ENCODE measurements at places on chromosomes 1 and 21.
A peak's percentile ranks its signal among the peaks of the same experiment; 100 is the strongest.

DNA sequence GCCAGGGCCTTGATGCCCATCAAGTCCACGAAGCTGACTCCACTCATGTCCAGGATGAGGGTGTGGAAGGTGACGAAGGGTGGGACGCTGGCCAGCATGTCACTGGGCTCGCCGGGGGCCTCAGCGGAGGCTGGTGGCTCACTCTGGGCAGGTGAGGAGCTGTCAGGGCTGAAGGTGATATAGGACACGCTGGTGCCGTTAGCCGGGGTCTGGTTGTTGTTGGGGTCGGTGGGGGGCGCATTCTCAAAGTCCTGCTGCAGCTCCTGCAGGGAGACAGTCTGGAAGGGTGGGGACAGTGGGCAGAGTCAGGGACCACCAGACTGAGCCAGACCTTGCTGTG lies 21.7 kb downstream of the SLC26A9 start:
- DNase-seq, result no peak

DNA sequence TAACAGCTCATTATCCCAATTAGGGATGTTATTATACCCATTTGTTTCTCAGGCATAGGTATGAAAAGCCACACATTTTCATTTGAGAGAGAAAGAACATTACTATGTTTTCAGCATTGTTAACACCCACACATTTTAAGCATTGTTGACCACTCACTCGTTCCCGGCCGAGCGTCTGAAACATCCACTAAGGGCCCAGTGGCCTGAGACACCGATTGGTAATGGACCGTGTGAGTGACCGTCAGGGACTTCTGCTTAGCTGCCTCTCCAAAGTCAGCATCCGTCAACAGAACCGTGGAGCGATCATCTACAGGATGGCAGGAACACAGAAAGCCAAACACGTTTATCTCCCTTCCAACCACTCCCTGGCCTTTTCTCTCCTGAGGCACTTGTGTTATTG lies 184.6 kb downstream of the PCP4 start:
- no peak for DNase-seq

DNA sequence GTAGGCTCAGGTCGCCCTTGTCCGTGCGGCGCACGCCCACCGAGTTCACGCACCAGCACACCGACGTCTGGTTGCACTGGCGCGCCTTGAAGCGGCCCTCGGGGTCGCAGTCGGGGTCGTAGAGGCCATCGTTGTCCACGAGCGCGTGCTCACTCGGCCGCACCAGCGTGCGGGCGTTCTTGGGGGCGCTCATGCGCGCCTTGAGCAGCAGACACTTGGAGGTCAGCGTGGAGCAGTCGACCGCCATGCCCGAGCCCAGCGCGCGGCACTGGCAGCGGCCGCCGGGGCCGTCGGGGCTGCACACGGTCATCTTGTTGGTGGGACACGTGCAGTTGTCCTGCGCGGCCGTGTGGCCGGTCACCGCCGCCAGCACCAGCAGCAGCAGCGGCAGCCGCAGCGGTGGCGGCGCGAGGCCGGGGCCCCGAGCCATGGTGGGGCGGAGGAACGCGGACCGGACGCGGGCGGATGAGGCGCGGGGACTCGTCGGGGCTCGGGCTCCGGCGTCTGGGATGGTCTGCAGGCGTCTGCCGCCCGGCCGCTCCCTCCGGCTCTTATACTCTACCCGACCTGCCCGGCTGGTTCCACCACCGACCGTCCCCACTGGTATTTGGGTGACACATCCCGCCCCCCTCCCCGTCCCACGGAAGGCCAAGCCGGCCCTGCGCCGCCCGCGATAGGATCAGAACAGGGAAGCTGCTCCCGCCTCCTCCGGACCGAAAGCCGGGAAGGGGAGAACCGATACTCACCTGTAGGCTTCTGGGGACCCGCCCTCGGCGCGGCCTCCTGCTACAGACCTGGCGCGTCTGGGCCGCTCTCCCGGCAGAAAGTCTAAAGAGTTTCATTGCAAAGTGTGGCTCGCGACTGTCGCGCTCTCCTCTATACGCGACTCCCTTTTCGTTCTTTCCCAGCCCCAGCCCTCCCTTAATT lies at the start of gene TACSTD2:
TACSTD2 (minus strand) TSS at position 526 of the 927 bp plus-strand sequence; CDS start at position 430, 96 bp downstream.
- no peak for DNase-seq

DNA sequence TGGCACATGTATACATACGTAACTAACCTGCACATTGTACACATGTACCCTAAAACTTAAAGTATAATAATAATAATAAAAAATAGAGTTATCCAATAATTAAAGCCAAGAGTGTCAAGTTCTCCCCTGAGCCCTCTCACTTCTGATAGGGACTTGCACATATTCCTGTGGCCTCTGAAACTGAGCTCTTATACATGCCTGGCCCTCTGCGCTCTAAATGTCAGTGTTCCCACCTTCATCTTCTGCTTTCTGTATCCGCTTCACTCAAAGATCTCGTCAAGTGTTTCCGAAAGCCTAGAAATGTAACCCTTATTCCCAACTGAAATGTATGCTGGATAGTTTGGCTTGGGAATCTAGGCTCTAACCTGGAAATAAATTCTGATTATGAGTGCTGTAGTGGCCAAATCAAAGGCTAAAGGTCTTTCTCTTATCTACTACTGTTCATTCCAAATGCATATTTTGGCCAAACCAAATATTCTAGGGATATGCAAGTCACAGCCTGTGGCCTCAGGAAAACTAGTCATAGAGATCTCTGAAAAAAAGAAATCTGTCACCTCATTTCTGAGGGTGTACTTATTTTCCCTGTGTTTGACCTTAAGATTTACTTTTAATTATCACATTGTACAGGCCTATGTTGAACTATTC lies 99.5 kb upstream of the LYPLAL1 start:
- no peak for DNase-seq

GRCh38 chr1:44368471-44369151 lies 13.6 kb upstream of the ERI3 start:
- no peak for DNase-seq

GRCh38 chr1:103960710-103961109 lies 211.0 kb downstream of the AMY1C start:
- no peak for DNase-seq

- DNase-seq, result peak; percentile 55
Observed at GRCh38 chr21:27429710-27430341, 462.9 kb upstream of the ADAMTS5 start.

- no peak for DNase-seq
Observed at GRCh38 chr1:210587566-210587965, 258.9 kb downstream of the HHAT start.

DNA sequence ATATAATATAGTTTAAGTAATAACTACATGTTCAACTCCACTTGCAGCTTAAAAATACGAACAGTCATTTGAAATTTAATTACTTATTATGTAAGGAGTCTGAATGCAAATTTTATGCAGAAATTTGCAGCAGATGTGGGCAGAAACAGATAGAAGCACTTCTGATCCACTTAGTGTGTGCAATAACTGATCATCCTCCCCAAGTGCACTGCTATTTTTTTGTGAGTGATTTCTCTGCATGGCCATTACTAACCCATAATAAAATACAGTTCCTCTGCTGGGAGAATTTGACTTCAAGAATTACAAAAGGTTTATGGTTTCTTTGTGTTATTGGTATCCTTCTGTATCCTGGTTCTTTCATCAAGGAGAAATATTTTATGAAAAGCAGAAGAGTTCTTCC lies 611.5 kb upstream of the RGS18 start:
- DNase-seq, result no peak

GRCh38 chr1:202725526-202725925 lies 15.3 kb upstream of the SYT2 start:
- DNase-seq, result no peak

DNA sequence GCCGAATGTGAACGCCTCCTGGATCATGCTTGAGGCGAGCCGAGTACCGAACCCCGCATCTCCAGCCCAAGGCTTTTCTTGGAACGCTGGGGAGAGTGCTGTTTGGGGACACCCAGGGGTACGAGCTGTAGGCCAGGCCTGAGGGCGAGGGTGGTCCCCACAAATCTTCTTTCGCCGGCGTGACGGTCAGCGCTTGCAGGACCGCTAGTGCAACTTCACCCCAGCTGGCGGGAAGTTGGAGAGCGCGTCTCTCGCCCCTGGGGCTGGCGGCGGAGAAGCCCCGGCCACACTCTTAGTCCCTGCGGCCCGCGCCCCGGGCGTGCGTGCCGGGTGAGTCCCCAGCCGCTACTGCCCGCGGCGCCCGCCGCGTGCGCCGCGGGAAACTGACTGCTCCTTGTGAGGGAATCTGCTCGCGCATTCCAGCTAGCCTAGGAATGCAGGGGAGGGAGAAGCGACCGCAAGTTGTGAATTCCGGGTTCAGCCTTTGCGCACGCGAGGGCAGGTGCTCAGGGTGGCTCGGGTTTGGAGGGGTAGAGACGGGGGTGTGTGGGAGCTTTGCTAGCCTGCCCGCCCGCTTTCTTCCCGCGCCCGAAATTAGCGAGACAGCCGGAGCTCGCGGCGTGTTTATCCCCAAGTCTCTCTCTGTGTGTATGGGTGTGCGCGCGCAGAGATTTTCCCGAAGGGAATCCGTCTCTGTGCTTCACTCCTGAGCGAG lies 884 bp downstream of the LHX4 start:
- peak; percentile 51 for DNase-seq

- DNase-seq, result no peak
Observed at GRCh38 chr1:40723196-40723955, 31.9 kb downstream of the NFYC start.

DNA sequence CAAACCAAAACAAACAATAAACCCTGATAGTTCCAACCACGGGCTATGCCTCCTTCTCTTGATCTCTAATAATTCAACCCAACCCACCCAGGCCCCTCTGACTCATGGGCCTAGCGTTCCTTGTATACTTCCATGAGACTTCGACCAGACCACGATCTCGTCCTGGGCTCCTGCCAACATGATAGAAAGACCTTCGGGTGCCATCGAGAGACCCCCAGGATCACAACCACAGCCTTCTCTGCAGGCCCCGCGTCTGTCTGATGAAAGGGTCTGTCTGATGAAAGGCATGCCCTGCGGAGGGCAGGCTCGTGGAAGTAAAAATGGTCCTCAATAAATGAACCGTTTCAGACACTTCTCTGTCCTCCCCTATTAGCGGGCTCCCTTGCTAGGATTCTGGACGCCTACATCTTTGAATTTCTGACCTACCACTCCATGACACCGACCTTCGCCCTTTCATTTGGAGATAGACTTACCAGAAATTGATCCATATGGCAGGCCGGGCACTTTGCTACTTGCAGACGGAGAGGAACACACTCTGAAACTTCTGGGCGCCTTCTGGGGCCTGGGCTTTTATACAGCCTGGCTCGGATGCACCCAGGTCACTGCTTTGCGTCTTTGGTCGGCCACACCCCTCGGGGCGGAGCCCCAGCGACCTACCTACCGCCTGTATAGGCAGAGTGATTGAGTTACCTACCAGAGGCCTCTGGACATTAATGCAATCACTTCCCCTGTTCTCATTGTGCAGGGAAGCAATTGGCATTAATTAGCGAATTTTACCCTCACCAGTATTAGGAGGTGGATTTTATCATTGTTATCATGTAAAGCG lies 5.3 kb upstream of the KLF18 start:
- no peak for DNase-seq

GRCh38 chr1:228986093-228986904 lies 251.0 kb downstream of the RHOU start:
- DNase-seq, result peak; percentile 23

DNA sequence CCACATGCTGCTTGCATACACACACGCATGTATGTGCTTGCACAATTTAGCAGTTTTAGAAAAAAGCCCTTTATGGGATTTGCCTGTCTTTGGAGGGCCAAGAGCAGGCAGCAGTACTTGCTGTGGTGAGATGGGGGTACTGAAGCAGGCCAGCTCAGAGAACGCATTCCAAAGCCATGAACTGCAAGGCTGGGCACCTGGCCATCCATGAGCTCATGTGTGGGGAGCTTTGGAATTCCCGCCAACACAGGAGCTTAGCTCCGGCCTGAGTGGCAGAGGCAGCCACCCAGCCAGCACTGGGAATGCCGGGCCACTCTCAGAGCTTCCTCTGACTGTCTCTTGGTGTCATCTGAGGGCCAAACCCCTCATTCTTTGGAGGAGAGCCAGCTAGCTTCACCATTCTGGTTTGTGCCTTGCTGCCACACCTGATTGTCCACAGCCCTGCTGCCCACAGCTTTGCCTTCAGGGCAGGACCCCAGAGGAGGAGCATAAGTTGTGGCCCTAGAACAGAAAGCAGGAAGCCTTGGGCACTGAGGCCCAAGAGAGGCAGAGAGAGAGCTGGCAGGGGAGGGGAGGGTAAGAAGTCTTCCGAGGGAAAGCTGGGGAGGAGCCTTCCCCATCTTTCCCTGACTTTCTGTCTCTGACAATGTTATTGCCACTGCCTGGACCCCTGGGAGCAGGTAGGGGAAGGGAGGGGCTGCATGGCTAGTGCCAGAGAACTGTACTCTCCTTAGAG lies 92.1 kb upstream of the POU3F1 start:
- DNase-seq, result peak; percentile 96

DNA sequence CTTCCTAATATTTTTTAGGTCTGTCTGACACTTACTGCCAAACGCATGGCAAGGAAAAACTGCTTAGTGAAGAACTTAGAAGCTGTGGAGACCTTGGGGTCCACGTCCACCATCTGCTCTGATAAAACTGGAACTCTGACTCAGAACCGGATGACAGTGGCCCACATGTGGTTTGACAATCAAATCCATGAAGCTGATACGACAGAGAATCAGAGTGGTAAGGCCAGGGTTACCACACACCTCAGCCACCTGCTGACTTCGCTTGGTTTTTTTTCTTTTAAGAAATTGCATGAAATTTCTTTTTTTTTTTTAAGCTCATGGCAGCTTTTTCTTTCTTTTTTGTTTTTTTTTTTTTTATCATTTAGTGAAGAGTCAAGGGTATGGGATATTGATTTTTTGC lies 17.2 kb downstream of the ATP1A1 start:
- no peak for DNase-seq

- DNase-seq, result no peak
Observed at GRCh38 chr1:193427524-193427923, 241.1 kb upstream of the B3GALT2 start.

GRCh38 chr1:193726722-193727121 lies 540.3 kb upstream of the B3GALT2 start:
- DNase-seq, result no peak

DNA sequence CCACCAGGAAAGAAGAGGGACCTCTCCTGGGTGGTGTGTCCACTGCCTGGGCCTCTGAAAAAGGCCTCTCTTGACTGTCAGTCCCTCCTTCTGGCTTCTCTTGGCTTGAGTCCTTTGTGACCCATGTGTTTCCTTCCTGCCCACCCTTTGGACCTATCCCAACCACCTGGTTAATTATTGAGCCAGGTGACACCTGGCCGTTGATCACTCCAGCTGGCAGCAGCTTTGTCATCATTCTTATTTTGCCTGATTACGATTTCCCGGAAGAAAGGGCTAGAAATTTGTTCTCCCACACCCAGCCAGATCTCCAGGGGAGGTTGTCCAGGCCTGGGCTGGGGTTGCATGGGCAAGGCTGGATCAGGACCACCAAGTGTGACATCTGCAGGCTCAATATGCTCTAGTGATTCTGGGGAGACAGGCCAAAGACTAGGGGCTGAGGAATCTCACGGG lies 24.8 kb downstream of the CSF1 start:
- no peak for DNase-seq

DNA sequence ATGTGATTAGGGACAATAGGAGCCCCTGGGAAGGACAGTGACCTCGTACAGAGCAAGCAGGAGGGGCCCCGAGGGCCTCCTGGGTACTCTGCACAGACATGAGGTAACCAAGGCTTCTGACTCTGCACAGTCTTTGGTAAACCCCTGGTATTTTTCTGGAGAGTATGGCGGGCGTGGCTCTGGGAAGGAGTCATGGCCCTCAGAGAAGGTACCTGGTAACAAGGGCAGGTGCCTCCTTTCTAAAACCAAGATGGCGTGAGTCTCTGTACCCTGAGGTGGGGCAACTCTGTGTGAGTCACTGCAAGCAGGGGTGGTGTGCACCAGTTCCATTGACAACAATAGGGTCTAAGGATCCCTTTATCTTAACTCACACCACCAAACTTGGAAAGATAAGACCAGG lies 39.9 kb upstream of the SLC19A1 start:
- no peak for DNase-seq

- peak; percentile 7 for DNase-seq
Observed at GRCh38 chr1:216119600-216119999, 303.6 kb downstream of the USH2A start.

All from AG08395 (cell line).